ENCODE measurements at places on chromosomes 11 and 22. TPM values are rescaled to one million over a fixed set of nuclear protein-coding genes. Genes with fewer than 3 reads are reported as not detected.

The SPI1 gene
- total RNA-seq: 1.6 TPM

The SYNGR1 gene
- 68.9 TPM for total RNA-seq

The RCOR2 gene
- 16.0 TPM for total RNA-seq

The TBX1 gene
- not detected for total RNA-seq

The PATE2 gene
- 1.9 TPM for total RNA-seq

The WEE1 gene
- total RNA-seq: 22.5 TPM

The TSPAN18 gene
- total RNA-seq: 21.9 TPM

The PLEKHB1 gene
- total RNA-seq: 5.9 TPM

The DGCR6 gene
- total RNA-seq: 18.8 TPM

The PAX6 gene
- 34.4 TPM for total RNA-seq

The RGL4 gene
- total RNA-seq: not detected

The NTM gene
- 266 TPM for total RNA-seq

The OR52E4 gene
- not detected for total RNA-seq

The MPZL2 gene
- total RNA-seq: 0.63 TPM

The OLFML1 gene
- total RNA-seq: 0.94 TPM

The CD151 gene
- total RNA-seq: 51.3 TPM

The CATSPER1 gene
- total RNA-seq: not detected

The CADM1 gene
- total RNA-seq: 304 TPM

The P2RY6 gene
- not detected for total RNA-seq

The MAJIN gene
- total RNA-seq: not detected

Measured in parietal lobe (tissue), 2 donors.